ENCODE measurements at places on chromosomes 6 and 20.

DNA sequence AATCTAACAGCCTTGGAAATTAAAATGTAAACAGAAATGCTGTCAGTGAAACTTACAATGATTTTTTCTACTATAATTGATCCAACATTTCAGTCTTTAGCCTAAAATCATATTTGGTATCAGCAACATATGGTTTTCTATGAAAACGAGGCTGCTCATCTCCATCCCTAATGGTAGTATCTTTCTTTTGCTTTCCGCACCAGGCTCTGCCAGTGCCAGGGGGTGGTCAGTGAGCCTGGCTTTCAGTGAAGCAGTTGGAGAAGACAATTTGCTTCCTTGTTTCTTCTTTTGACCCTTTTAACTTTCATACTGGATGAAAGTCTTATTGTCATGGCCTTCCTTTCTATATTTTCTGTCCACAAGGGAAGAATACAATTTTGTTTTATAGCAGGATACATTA is 258.4 kb downstream of the ARID1B start:
- no peak for DNase-seq
- H3K4me1 ChIP-seq = peaks cover 18% of the 10 kb centered on the region
- no peaks in the 10 kb centered on the region for H3K36me3 ChIP-seq
- H3K4me3 ChIP-seq = no peak overlapping the region
- H3K27ac ChIP-seq = no peak overlapping the region
- no peaks in the 10 kb centered on the region for H3K27me3 ChIP-seq

DNA sequence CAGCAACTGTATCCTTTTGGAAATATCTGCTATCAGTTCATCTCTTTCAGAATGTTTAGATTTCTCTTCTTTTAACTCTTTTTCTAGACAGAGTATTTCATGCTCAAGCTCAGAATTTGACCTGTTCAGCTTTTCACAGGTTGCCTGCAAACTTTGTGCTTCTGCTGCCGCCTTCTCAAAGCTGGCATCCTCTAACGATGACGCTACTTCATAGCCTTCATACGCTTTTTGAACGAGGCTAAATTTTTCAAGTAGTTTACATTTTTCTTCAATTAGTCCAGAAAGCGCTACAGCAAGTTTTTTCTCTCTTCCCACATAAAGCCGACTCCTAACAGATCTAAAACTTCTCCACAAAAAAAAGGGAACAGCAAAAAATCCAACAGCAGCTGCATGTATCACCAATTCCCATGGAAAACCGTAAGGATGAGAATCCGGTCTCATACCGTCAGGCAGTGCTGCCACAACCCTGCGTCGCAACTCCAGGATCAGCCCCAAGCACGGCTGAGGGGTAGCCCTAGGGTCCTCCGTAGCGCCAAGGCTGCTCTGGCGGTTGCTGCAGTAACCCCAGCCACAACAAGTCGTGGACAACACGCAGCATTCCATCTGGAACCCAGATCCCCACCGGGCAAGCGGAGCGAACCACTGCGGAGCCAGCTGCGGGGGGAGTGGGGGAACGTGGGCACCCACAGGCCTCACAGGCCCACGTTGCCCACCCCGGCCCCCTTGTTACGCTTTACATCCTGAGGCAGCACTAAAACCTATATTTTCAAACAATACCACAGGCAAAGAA is 30.6 kb downstream of the DACT2 start:
- no peak overlapping the region for H3K4me3 ChIP-seq
- H3K27me3 ChIP-seq = peaks cover 7% of the 10 kb centered on the region
- peaks cover 14% of the 10 kb centered on the region for H3K4me1 ChIP-seq
- H3K36me3 ChIP-seq = no peaks in the 10 kb centered on the region

DNA sequence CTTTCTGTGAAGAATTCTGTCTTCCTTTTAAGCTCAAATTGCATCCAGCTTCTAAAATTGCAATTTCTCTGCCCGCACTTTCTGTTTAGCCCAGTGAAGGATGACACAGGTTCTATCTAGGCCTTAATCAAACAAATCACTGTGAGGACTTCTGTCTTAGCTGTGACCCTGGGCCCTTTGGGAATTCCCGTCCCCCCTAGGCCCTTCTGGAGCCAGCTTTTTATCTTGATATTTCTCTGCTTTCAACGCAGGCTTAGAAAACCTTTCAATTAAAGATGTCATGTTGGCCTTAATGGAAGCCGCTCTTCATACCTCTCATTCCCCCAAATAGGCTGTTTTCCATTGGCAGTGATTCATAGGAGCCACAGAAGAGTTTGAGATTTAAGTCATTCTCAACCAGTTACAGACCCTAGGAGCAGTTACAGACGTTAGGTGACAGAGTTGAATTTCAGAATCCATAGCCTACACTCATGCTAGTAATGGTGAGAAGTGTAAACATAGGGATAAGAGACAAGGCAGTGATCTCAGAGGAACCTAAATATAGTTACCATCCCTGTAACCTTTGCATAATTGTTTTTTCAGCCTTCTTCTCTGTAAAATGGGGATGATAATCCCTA is 74.8 kb upstream of the FLRT3 start:
- H3K4me1 ChIP-seq = no peaks in the 10 kb centered on the region
- no peak overlapping the region for H3K4me3 ChIP-seq
- no peaks in the 10 kb centered on the region for H3K27me3 ChIP-seq
- H3K27ac ChIP-seq = no peak overlapping the region
- no peaks in the 10 kb centered on the region for H3K36me3 ChIP-seq

DNA sequence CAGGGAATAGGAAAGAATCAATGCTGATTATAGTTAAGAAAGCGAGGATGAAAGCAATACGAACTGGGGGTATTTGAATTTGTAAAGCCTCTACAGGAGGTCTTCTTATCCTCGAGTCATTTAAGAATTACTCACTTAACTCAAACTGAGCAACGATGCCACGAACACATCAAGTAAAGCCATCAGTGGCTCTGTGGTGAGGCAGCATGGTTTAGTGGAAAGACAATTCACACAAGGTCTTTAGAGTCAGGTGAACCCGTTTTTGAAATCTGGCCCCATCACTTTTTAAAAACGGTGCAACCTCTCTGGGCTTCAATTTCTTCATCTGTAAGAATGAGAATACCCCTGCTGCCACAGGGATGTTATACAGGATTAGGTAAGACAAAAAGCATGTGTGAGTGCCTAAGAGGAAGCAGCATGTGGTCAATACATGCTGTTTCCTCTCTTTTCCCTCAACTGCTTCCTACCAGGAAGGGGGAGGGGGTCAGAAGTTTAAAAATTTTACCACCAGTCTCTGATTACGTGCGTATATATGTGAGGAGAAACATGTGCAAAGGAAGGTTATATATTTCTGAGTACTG is 162.0 kb downstream of the BTBD9 start:
- H3K27ac ChIP-seq = no peak overlapping the region
- no peak overlapping the region for H3K4me3 ChIP-seq
- H3K36me3 ChIP-seq = peaks cover 1% of the 10 kb centered on the region
- peak; percentile 10 for DNase-seq

Data from activated CD8-positive, alpha-beta T cell treated with anti-CD3 and anti-CD28 coated beads for 36 hours (primary cell).